ENCODE measurements at places on chromosomes 4 and X. TPM values are rescaled to one million over a fixed set of nuclear protein-coding genes. Genes with fewer than 3 reads are reported as not detected.

The FGB gene
- 2.9 TPM for total RNA-seq

The ZNF630 gene
- 1.5 TPM for total RNA-seq

The TLR7 gene
- total RNA-seq, result not detected

The NEUROG2 gene
- not detected for total RNA-seq

The LRAT gene
- total RNA-seq, result 0.43 TPM

The USP27X gene
- total RNA-seq, result 2.7 TPM

The UGT2B15 gene
- not detected for total RNA-seq

The SPANXC gene
- total RNA-seq, result not detected

The DDX53 gene
- not detected for total RNA-seq

The MEPE gene
- total RNA-seq, result not detected

The GC gene
- not detected for total RNA-seq

The HSD17B11 gene
- 19.4 TPM for total RNA-seq

The SPATA4 gene
- total RNA-seq, result not detected

The MAOB gene
- total RNA-seq, result 0.14 TPM

The NRK gene
- 19.3 TPM for total RNA-seq

The ARX gene
- total RNA-seq, result not detected

The ERCC6L gene
- total RNA-seq, result 6.6 TPM

The CFI gene
- 5.8 TPM for total RNA-seq

The TRIM2 gene
- 38.2 TPM for total RNA-seq

The FRMD7 gene
- total RNA-seq, result not detected

The VSIG4 gene
- not detected for total RNA-seq

The SPANXD gene
- total RNA-seq, result not detected

The SPANXN4 gene
- total RNA-seq, result not detected

The HAND2 gene
- not detected for total RNA-seq

The XKRX gene
- not detected for total RNA-seq

The PJA1 gene
- 25.0 TPM for total RNA-seq

The NPY2R gene
- not detected for total RNA-seq

The FAM149A gene
- total RNA-seq, result 25.1 TPM

The VGLL1 gene
- total RNA-seq, result 7.8 TPM

The CXorf58 gene
- total RNA-seq, result not detected

The TCP11X2 gene
- total RNA-seq, result not detected

The BCOR gene
- 24.3 TPM for total RNA-seq

The DIPK2B gene
- total RNA-seq, result not detected

The MAOA gene
- total RNA-seq, result 3.5 TPM

The CPLX1 gene
- not detected for total RNA-seq

The GPC3 gene
- total RNA-seq, result 3.3 TPM

The MTTP gene
- total RNA-seq, result under 0.01 TPM

The PPARGC1A gene
- total RNA-seq, result 1.4 TPM

The SORBS2 gene
- 20.3 TPM for total RNA-seq

The UGT8 gene
- total RNA-seq, result 11.6 TPM

The MAGEA1 gene
- not detected for total RNA-seq

The ADRA2C gene
- total RNA-seq, result not detected

The SLC2A9 gene
- total RNA-seq, result 0.80 TPM

The GATB gene
- 29.0 TPM for total RNA-seq

The GEMIN8 gene
- total RNA-seq, result 23.0 TPM

The KLKB1 gene
- total RNA-seq, result not detected

The FAM133A gene
- total RNA-seq, result not detected
